ENCODE measurements at places on chromosomes 16 and 17.

- no peak for DNase-seq
Measured at GRCh38 chr16:85657267-85657650, 31.5 kb downstream of the GINS2 start.

DNA sequence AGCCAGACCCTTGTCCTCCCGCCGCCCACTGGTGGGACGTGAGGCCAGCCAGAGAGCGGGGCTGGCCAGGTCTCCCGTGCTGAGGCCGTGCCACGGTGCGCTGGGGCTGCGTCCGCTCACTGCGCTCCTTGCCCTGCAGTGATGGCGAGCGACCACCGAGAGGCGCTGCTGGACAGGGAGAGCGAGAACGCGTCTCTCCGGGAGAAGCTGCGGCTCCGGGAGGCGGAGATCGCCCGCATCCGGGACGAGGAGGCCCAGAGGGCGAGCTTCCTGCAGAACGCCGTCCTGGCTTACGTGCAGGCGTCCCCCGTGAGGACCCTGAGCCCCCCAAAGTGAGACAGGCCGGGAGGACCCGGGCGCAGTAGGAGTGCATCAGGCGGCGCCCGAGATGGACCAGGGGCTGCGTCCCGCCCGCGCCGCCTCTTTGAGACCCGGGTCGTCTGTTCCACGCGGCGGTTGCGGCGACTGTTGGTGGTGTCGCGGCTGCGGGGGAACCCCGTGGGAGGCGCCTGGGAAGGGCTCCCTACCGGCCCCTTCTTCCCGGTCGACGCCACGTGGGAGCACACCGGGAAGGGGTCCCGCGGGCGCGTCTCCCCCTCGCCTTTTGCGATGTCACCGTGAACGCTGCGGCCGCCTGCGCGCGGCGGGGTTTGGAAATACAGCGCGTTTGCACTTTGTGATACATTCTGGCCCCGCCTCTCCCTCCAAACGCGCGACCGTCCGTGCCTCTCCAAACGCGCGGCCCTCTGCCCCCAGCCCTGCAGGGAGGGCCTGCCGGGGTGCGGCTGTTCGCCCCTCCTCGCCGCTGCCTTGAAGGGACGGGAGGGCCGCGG, 792 bp upstream of the RAC3 start:
- peak; percentile 85 for DNase-seq

DNA sequence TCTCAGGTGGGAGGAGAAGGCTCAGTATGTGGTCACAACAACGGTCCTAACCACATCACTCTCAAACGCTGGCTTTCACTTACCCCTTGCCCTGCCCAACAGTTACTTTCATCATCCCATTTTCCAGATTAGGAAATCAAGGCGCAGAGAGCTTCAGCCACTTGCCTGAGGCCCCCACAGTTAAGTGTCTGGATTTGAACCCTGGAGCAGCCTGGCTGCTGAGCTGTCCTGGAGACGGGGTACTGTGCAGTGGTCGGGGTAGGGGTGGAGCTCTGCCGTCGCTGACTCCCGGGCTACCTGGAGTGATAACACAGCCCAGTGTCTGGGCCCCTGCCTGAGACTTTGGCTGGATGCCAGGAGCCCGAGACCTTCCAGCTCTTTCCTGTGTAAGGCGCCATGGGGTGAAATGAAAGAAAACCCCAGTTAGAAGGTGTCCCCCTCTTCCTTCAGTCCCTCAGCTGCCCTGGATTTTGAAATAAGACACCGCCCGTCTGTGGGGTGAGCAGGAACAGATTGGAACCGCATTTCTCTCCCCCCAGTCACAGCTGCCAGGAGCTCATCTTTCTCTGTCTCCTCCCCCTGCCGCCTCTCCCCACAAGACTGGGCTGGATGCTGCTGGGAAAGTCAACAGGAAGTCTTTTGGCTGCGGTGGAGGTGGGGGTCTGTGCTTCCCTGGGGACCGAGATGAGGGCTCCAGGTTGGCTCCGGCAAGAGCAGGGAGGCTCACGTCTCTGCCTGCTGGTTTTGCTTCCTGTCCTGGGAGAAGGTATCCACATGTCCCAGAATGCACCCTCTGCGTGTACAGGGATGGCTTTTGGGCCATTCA, 280.2 kb downstream of the SEC14L1 start:
- DNase-seq = peak; percentile 92

DNA sequence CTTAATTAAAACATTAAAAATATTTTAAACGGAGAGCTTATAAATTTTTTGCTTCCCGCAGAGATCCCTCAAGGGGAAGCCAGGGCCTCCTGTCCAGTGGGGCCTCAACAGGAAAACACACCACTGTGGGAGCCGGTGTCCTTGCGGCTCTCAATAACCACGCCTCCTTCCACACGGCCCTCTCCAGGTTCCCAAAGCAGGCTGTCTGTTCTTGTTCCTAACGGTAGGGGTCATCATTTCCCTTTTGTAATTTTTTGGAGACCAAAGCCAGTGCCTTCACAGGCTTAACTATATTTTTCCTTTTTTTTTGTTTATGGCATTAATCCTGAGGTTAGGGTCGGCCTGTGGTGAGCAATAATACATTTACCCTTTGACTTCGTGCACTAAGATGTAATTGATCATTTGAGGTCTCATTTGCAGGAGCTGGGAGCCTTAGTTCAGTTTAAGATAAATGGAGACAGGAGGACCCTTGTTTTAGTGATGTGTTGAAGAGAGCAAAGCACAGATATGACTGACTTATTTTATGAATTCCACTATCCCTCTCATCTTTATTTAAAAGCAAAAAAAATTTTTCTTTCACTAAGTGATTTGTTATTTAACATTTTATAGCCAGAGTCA, 77.5 kb upstream of the N4BP1 start:
- peak; percentile 75 for DNase-seq

- no peak for DNase-seq
Measured at GRCh38 chr17:251531-251930, 70.1 kb upstream of the DOC2B start.

GRCh38 chr17:12959441-12959840, 58.4 kb downstream of the ELAC2 start:
- DNase-seq = no peak
